Mesenteric fat pad (tissue), 1 donor: ENCODE measurements at places on chromosomes 7 and 10. TPM values are rescaled to one million over a fixed set of nuclear protein-coding genes. Genes with fewer than 3 reads are reported as not detected.

Gene TBL2
- 36.9 TPM for total RNA-seq

Gene SHH
- not detected for total RNA-seq

DNA sequence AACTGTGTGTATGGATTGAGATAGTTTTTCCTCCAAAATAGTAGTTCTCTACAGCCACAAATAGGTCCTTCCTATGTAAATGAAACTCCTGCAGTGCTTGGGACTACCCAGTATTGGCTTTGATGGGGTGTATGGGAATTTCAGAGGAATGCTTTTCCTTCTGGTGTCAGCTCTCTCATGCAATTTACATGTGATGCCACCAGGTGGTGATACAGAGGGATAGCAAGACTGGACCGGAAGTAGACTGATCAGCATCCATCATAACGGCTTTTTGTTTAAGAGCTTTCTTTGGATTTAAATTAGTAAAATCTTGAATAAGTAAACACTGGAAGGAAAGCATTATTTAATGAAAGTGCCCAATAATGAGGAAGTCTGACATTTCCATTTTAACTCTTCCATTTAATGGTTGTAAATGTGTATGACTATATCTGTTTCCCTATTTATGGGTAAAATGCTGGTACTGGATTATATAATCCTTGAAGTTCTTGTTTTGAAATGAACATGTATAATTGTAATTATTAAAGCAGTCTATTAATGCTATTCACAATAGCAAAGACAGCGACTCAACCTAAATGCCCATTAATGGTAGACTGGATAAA, 22.7 kb downstream of the DYNC1I1 start:
- no peak for DNase-seq

- no peak for DNase-seq
These were observed 4.3 kb downstream of the IL15RA start for GRCh38 chr10:5973069-5973468.

Gene COPG2
- 25.9 TPM for total RNA-seq

Gene FHIP2A
- total RNA-seq: 36.3 TPM

GRCh38 chr7:93855797-93856196, 34.8 kb downstream of the TFPI2 start:
- DNase-seq: no peak

- no peak for DNase-seq
These were observed 293.3 kb downstream of the USP6NL start for GRCh38 chr10:11317936-11318670.

DNA sequence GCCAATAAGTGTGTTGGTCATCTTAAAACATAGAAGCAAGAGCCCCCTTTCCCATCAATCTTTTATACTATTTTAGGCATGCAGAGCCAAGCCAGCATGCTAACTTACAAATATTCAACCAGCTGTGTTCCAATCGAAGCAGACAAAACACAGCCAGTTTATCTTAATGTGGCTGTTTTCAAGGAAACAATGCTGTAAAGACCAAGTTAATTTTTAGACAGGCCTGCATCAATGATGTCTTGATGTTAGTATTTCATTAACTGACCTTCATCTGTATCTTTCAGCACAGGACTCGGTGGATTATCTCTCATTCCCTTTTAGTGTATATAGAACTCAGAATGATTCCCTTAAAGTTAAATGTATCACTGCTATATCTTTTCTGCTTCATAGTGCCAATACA, 262.0 kb upstream of the ZWINT start:
- no peak for DNase-seq

- no peak for DNase-seq
These were observed 139.1 kb downstream of the XPNPEP1 start for GRCh38 chr10:109784236-109784635.

Gene ACBD7
- total RNA-seq: 1.1 TPM

Gene KLF14
- 2.9 TPM for total RNA-seq

Gene PTPRN2
- 2.6 TPM for total RNA-seq

Gene PAPOLB
- total RNA-seq: 0.22 TPM

Gene SPDYE6
- not detected for total RNA-seq

DNA sequence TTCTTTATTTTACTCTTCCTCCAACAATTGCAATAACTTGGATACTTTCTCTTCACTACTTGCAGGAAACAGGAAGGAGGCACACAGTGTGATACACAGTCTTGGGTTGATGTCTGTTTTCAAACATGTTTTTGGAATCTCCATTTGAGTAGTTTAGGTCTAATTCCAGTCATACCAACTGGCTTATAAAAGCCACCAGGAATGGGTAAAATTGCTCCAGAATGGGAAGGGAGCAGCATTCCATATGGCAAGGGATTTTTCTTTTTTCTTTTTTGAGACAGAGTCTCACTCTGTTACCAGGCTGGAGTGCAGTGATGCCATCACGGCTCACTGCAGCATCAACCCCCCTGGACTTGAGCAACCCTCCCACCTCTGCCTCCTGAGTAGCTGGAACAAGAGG, 545.1 kb upstream of the GALNT17 start:
- no peak for DNase-seq

Gene NUTM2A
- 1.1 TPM for total RNA-seq

GRCh38 chr7:26166684-26167266, 14.8 kb downstream of the NFE2L3 start:
- DNase-seq: no peak

- no peak for DNase-seq
These were observed 97.7 kb downstream of the WDFY4 start for GRCh38 chr10:48782386-48782785.

Gene ACSM6
- total RNA-seq: not detected

DNA sequence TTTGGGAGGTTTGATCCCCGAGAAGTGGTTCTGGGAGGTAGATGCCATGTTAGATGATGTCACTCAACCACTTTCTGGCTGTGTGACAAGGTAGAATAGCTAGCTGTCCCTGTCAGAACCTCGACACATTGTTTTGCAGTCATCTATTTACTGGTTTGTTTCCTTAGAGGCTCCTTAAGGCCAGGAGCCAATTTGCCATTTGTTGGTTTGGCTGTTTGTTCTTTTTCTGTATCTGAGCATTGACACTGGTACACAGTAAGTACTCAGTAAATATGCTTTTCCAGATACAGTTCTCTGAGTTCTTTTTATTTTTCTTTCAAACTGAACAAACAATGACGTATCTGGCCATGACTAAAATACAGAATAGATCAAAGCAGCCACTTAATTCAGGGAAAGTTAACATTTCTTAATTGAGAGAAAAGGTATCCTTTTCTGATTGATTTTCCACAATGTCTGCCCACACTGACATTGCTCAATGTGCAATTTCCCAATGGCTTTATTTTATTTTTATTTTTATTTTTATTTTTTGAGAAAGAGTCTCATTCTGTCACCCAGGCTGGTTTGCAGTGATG, 121.6 kb downstream of the SPAG6 start:
- DNase-seq: no peak

Gene NOD1
- 41.8 TPM for total RNA-seq
